Vagina (tissue), 2 donors: ENCODE measurements at places on chromosomes 1 and 21.

DNA sequence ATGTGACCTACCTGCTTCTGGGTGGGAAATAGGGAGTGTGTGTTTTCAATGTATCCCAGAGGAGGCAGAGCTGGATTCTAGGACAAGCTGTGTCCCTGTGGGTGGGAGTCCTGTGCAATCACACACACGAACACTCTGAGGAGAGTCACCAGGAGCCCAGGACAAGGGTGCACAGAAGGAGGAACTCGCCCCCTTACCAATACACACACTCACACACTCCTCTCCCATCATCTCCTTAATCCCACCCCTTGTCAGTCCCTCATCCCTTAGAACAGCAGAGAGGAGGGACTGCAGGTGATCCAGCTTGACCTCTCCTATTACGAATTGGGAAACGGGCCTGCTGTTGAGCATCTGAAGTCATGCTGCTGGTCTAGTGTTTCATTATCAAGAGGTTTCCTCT, 8.5 kb upstream of the MYBPHL start:
- DNase-seq: no peak

GRCh38 chr1:243792401-243792800, 57.6 kb downstream of the AKT3 start:
- no peak for DNase-seq

DNA sequence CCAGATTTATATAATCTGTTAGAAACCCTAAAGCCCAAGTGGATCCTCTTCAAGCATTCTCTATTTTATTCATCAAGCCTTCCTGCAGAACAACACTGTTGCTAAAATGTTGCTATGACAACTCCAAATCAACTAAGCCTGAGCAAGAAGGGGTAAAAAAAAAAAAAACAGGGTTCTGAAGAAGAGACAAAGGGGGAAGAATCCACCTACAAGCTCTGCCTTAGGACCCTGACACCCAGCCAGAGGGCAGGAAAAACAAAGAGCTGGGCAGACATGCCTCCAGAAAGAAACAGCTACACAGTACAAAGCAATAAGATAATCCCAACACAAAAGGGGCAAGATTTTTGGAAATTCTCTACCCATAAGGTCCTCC, 1.3 kb downstream of the USF1 start:
- DNase-seq: no peak

GRCh38 chr21:22725436-22725835, 1727.2 kb downstream of the NCAM2 start:
- no peak for DNase-seq

DNA sequence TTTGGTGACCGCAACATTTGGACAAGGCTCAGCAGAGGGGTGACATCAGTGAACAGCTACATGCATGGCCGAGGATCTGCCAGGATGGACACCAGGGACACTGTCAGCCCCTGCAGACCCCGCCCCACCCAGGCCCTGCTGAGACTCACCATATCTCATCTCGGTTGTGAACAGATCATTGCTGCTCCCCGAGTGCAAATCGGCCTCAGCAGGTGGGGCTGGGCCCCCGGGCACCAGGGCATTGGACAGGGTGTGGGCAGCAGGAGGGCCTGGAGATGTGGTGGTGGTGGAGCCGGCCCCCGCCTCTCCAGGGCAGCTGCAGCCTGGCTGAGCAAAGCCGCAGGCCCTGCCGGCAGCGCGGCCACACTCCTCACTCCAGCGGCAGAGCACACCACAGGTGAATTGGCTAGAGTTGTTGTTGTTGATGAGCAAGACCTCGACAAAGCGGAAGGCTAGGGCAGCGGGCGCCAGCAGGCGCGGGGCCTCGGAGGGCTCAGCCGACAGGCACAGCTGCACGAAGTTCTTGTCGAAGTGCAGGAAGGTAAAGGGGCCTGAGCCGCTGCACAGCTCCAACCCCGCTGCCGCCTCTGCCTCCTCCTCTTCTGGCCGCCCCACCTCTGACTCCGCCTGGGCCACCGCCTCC, 8.2 kb downstream of the ADGRB2 start:
- no peak for DNase-seq

DNA sequence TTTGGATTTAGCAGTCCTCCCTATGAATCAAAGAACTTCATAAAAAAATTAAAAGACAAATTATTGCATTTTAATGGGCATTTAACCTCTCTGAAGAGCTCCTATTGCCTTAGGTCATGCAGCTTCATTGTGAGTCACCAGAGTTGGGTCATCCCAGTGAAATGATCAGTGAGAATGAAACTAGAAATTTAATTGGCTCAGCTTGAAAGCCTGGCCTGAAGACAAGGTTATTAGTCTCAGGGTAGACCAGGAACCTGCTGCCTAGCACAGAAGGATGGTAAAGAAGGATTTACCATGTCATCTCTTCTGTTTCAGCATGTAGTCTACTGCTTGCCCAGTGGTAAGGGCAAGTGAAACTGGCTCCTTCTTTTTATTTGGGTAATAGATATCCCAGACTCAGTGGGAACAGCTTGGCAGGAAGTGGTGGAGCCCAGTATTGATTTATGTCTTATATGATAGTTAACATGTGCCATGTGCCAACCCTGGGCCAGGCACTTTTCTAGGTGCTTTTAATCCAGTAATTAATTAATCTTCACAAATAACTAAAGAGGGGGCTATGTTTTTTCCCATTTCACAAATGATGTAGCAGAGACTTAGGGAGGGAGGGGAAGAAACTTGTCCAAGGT, 23.6 kb downstream of the LAMC2 start:
- no peak for DNase-seq

GRCh38 chr1:98704474-98704873, 43.0 kb downstream of the SNX7 start:
- DNase-seq: no peak

DNA sequence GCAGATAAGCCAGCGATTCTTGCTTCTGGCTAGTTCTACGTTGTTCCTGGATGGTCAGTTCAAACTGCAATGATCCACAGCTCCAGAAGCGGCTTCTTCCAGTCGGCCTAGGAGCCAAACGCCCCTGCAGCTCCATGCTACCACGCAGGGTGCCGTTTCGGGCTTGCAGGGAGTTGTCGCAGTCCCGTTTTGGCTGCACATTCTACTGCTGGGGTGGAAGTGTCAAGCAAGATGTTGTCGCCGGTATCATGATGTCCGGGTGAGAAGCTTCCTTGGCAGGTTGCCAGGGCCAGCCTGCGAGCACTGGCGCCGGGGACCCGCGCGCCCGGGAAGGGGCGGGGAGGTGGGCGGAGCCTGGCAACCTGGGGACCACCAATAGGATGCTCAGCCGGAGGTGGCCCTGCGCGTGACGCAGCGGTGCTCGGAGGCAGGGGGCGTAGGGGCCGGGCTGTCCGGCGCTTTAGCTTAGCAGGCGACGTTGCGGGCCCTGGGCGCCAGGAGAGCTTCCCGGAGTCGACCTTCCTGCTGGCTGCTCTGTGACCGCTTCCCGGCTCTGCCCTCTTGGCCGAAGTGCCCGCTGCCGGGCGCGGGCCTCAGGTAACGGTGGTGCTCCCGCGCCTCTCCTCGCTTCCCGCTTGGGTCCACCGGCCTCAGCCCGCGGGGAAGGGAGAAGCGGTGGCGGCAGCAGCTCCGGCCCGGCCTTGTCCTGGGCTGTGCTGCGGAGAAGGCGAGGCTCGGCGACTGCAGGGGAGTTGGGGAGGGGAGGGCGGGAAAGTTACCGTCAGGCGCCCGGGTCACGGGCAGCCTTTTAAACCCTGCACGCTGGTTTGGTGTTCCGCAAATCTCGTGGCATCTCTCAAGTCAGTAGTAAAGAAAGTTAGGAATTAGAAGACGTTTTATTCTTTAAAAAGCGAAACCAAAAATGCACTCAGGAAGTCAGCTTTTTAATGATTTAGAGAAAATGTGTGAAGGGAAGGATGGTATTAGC, at the start of gene SOAT1:
TSS of gene SOAT1 (plus strand) at position 458 of the 988 bp plus-strand sequence. CDS start 8,888 bp downstream, outside the sequence.
- peak; percentile 94 for DNase-seq

GRCh38 chr1:6967431-6968111, 182.3 kb downstream of the CAMTA1 start:
- DNase-seq: no peak

GRCh38 chr1:22241250-22241649, 98.4 kb upstream of the WNT4 start:
- DNase-seq: no peak

- DNase-seq: no peak
Measured at GRCh38 chr21:32816261-32816660, 44.7 kb upstream of the PAXBP1 start.
